ENCODE measurements at places on chromosomes 5 and 9.

DNA sequence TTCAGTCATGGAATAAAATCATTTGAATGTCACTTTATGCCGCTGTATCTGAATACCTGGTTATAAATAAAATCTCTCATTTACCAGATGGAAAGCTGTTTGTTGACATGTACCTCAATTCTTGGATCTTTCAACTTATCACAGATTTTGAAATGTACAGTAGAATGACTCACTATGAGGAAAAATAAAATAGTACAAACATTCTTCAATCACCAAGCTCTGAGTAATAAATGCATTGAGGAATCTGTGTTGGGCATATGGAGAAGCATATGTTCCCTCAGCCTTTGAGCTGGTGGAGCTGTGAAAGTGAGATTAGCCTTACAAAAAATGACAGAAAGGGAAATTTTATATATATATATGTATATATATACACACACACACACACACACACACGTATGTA, 175.4 kb downstream of the KIAA0825 start:
- no peak for DNase-seq

GRCh38 chr5:129716235-129716634, 31.7 kb upstream of the MINAR2 start:
- no peak for DNase-seq

GRCh38 chr5:76771705-76772405, 47.0 kb upstream of the F2RL1 start:
- DNase-seq = no peak

DNA sequence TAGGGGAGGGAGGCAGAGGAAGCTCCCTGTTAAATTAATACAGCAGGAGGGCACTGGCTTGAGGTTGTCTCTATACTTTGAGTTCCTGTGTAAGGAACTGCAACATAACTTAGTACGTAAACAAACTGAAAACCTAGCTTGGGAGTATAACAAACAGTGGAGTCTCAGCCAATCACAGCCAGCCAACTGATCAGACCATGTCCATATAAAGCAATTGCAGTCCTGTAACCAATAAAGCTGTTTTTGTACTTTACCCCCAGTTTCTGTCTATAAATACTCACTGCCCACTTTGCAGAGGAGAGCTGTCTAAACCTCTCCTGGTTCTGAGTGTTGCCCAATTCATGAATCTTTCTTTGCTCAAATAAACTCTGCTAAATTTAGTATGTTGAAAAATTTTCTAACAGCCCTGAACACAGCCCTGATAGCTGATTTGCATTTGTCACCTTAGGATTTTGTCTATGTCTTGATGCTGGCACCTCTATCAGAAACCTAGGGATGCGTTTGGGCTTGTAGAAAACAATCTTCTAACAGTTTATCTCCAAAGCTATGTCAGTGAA, 39.9 kb downstream of the GDNF start:
- no peak for DNase-seq

- no peak for DNase-seq
Measured at GRCh38 chr9:111633389-111633736, 2.2 kb downstream of the DNAJC25 start.

DNA sequence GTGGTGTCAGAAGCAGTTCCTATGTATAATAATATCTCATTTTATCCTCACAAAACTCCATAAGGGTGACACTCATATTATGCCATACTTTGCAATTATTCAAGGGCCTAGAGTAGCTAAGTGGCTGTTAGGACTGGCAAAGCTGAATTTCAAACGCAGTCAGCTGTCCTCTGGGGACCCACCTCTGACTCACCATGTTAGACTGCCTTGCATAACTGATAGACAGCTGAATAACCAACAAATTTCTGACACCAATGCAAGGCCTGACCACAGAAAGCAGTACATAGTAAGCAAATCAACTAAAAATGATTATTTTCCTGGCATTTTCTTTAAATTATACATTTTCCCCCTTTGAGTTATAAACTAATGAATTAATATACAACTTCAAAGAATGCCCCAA, 251.6 kb upstream of the PTGER4 start:
- no peak for DNase-seq
